ENCODE measurements at places on chromosomes 13 and 19.

- peak; percentile 37 for DNase-seq
These were observed 825 bp downstream of the GMIP start for GRCh38 chr19:19642506-19643157.

- peak; percentile 32 for DNase-seq
These were observed 9.5 kb downstream of the ACTMAP start for GRCh38 chr19:40740747-40741146.

- no peak for DNase-seq
These were observed 200.2 kb upstream of the SOX1 start for GRCh38 chr13:111866731-111867245.

- no peak for DNase-seq
These were observed 247.9 kb downstream of the DACH1 start for GRCh38 chr13:71619096-71619495.

DNA sequence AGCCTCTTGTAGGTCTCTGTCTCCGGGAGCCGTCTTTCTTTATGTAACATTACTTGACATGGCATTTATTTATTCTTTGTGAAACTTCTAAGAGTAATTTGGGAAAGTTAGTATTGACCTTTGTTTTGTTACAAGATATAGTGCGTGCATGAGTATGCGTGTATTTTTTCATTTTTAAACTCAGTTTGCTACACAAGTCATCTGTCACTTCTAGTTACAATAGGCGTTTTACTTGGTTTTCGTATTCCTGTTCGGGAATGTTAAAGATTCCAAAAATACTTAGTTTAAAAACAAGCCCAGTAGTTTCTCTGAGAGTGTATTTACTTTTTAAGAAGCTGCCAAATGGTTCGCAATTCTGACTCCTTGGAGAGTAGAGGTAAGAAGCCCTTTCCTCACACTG, 3.2 kb downstream of the PDS5B start:
- no peak for DNase-seq
